ENCODE measurements at places on chromosomes 11 and 22. TPM values are rescaled to one million over a fixed set of nuclear protein-coding genes. Genes with fewer than 3 reads are reported as not detected.

The ARHGAP42 gene
- total RNA-seq: 27.7 TPM

The GRIA4 gene
- total RNA-seq: 1.8 TPM

The GAS2 gene
- 14.5 TPM for total RNA-seq

The MS4A14 gene
- total RNA-seq: not detected

The CYP2R1 gene
- total RNA-seq: 14.9 TPM

The KCNE3 gene
- 1.9 TPM for total RNA-seq

The APOL3 gene
- not detected for total RNA-seq

The PTGDR2 gene
- total RNA-seq: 2.0 TPM

The NXPE1 gene
- total RNA-seq: not detected

The MUC5AC gene
- 0.02 TPM for total RNA-seq

The CASP12 gene
- total RNA-seq: not detected

The RAB3IL1 gene
- 0.67 TPM for total RNA-seq

The MN1 gene
- 5.5 TPM for total RNA-seq

The RCOR2 gene
- total RNA-seq: 39.4 TPM

The F2 gene
- total RNA-seq: 21.8 TPM

The MMP12 gene
- not detected for total RNA-seq

The PPP6R3 gene
- 124 TPM for total RNA-seq

The RAB36 gene
- 10.3 TPM for total RNA-seq

The CARD16 gene
- not detected for total RNA-seq

The DEFB131B gene
- not detected for total RNA-seq

The ZNF280B gene
- 7.0 TPM for total RNA-seq

The SAA1 gene
- not detected for total RNA-seq

All from progenitor cell of endocrine pancreas (in vitro differentiated cells).